ENCODE measurements at places on chromosomes 12 and 14. TPM values are rescaled to one million over a fixed set of nuclear protein-coding genes. Genes with fewer than 3 reads are reported as not detected.

The IRF2BPL gene
- total RNA-seq, result 52.1 TPM

The LHX5 gene
- not detected for total RNA-seq

The FAM181A gene
- total RNA-seq, result not detected

The CCDC177 gene
- not detected for total RNA-seq

The SRRM4 gene
- total RNA-seq, result not detected

The ERP27 gene
- 79.1 TPM for total RNA-seq

The LBHD2 gene
- not detected for total RNA-seq

The RNASE7 gene
- total RNA-seq, result 1.0 TPM

The KRT75 gene
- total RNA-seq, result not detected

- H3K4me1 ChIP-seq, result peaks cover 100% of the 10 kb centered on the region
- no peak overlapping the region for H3K4me3 ChIP-seq
- peak overlapping the region; percentile 87 for H3K27ac ChIP-seq
- H3K27me3 ChIP-seq, result no peaks in the 10 kb centered on the region
- no peaks in the 10 kb centered on the region for H3K36me3 ChIP-seq
Measured at GRCh38 chr14:75454963-75455546, 27.2 kb downstream of the JDP2 start.

GRCh38 chr12:121400332-121401139 is 618 bp downstream of the RNF34 start:
- peak; percentile 48 for DNase-seq
- H3K36me3 ChIP-seq, result no peaks in the 10 kb centered on the region
- peaks cover 33% of the 10 kb centered on the region for H3K4me1 ChIP-seq
- H3K27ac ChIP-seq, result peak overlapping the region; percentile 89
- H3K27me3 ChIP-seq, result no peaks in the 10 kb centered on the region

GRCh38 chr12:106025129-106025528 is 113.6 kb downstream of the NUAK1 start:
- no peaks in the 10 kb centered on the region for H3K27me3 ChIP-seq
- DNase-seq, result no peak
- H3K4me1 ChIP-seq, result peaks cover 10% of the 10 kb centered on the region

DNA sequence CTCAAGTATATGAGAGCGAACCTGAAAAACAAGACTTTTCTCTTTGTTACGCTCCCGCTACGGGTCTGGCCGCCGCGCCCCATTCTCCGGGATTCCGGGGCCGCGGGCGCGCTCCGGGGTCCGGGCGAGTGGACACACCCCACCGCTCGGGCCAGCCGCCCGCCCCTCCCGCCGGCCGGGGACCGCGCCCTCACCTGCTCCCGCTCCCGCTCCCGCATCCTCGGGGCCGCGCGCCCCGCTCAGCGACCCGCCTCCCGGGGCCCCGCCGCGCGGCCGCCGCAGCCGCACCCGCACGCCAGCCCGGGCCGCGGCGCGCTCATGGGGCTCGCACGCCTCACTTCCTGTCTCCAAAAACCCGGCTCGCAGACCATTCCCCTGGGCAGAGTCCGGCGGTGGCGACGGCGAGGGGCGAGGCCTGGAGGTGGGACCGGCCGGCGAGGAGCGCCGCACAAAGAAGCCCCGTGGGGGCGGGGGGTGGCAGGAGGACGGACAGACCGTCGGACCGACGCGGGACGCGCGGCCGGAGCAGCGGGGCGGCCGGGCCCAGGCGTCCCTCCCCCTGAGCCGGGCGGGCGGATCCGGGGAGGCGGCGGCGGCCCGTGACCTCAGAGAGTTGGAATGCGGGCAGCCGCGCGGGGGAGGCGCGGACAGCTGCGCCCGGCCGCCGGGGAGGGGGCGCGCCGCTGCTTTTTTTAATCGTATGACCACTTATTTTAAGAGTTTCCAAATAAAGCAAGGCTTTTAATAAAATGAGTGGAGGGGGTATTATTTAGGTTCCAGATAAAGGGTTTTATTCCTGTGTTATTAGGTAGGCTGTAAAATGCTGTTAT is at the start of gene PTPN21:
TSS of gene PTPN21 (minus strand) at position 551 of the 830 bp plus-strand sequence. CDS start 4,590 bp downstream, outside the sequence.
- H3K36me3 ChIP-seq, result no peaks in the 10 kb centered on the region
- peak within 1 kb of the TSS; percentile 58 for H3K4me3 ChIP-seq
- peaks cover 29% of the 10 kb centered on the region for H3K4me1 ChIP-seq
- peak; percentile 77 for DNase-seq

DNA sequence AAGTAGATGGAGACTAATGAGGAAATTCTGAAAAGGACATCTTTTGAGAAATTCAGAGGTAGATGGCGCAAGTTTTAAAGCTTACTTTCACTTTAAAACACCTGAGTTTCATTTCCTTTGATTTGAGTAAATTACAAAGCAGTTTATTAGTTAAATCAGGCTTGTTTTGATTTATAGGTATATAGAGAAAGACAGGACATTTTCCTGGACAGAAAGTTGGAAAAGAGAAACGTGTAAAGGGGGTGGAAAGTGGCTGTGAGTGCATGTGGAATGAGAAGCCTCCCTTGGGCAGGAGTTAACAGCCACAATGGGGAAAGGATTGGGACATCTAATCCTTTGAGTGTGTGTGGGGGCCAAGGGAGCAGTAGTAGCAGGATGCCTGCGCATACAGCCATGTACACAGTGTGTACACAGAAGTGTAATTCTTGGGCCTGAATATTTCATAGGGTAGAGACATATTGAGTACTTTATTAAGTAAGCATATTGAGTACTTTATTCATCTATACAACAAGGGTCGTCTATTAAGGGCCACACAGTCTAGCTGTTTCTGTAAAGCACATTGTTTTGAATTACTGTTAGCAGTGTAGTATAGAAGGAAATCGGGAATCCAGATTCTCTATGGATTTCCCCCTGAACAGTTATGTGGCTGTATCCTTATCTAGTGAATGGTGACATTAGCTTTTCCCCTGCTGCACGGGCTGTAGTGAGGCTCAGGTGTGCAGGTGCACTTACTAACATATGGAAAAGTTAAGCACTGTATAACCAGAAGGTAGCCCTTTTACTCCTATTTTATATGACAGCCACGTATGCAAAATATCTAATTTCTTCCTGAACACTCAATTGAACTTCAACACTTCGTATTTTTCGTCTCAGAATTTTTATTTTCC is 19.1 kb downstream of the MARK3 start:
- no peak for DNase-seq
- no peak overlapping the region for H3K4me3 ChIP-seq
- peak overlapping the region; percentile 78 for H3K27ac ChIP-seq

GRCh38 chr12:26884765-26885576 is 52.0 kb upstream of the ITPR2 start:
- DNase-seq, result peak; percentile 91
- H3K4me1 ChIP-seq, result peaks cover 7% of the 10 kb centered on the region
- no peak overlapping the region for H3K27ac ChIP-seq

DNA sequence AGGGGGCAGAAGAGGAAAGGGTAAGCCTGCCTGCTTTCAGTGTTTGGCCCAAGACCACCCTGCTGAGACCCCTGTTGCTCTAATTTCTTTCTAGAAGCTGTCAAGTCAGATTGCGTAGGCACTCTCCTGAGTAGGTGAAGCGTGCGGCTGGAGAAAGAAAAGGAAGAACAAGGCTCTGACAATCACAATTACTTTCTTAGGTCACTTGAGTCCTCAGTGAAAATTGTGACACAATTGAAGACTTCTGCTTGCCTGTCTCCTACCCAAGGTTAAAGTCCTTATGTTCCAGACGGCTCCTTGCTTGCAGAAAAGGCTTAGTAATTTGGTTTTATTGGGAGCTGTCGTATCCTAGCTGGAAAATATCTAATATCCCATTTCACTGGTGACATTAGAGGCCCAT is 721 bp upstream of the CTSG start:
- H3K4me3 ChIP-seq, result no peak overlapping the region
- no peaks in the 10 kb centered on the region for H3K36me3 ChIP-seq
- no peaks in the 10 kb centered on the region for H3K4me1 ChIP-seq
- H3K27me3 ChIP-seq, result no peaks in the 10 kb centered on the region

GRCh38 chr12:12898911-12899511 is 7.6 kb downstream of the GPRC5A start:
- no peaks in the 10 kb centered on the region for H3K36me3 ChIP-seq
- H3K27ac ChIP-seq, result no peak overlapping the region
- H3K27me3 ChIP-seq, result no peaks in the 10 kb centered on the region
- H3K4me3 ChIP-seq, result no peak overlapping the region
- DNase-seq, result no peak

GRCh38 chr12:24719293-24719721 is 229.6 kb downstream of the BCAT1 start:
- no peak for DNase-seq
- H3K27me3 ChIP-seq, result no peaks in the 10 kb centered on the region
- no peak overlapping the region for H3K4me3 ChIP-seq
- no peaks in the 10 kb centered on the region for H3K36me3 ChIP-seq

- no peak overlapping the region for H3K27ac ChIP-seq
- H3K27me3 ChIP-seq, result no peaks in the 10 kb centered on the region
- H3K4me1 ChIP-seq, result no peaks in the 10 kb centered on the region
- H3K4me3 ChIP-seq, result no peak overlapping the region
- no peaks in the 10 kb centered on the region for H3K36me3 ChIP-seq
- DNase-seq, result no peak
Measured at GRCh38 chr14:32375663-32376062, 46.6 kb downstream of the AKAP6 start.

GRCh38 chr14:58769011-58769643 is 131.4 kb downstream of the DACT1 start:
- no peaks in the 10 kb centered on the region for H3K36me3 ChIP-seq
- no peak overlapping the region for H3K27ac ChIP-seq

DNA sequence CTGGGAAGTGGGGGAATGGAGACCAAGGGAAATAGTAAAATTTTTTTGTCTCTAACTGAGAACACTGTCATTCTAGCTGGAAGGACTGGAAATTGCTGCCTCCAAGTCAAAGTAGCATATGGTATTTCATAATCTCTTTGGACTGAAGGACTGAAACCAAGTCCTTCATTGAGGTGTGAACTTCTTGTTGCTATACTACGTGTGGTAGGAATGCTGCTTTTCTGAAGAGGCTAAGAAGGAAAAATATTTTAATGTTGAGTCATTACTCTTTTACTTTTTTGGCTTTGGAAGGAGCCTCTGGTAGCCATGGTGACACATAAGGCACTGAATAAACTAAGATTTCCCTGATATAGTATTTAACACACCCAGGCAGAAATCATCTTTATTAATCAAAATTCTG is 465.4 kb downstream of the NPAS3 start:
- H3K27me3 ChIP-seq, result no peaks in the 10 kb centered on the region
- no peaks in the 10 kb centered on the region for H3K36me3 ChIP-seq
- no peak overlapping the region for H3K27ac ChIP-seq
- no peaks in the 10 kb centered on the region for H3K4me1 ChIP-seq

GRCh38 chr12:53107122-53107521 is 3.8 kb downstream of the SOAT2 start:
- no peak overlapping the region for H3K27ac ChIP-seq
- DNase-seq, result no peak
- no peaks in the 10 kb centered on the region for H3K36me3 ChIP-seq
- no peaks in the 10 kb centered on the region for H3K27me3 ChIP-seq
- peaks cover 16% of the 10 kb centered on the region for H3K4me1 ChIP-seq

DNA sequence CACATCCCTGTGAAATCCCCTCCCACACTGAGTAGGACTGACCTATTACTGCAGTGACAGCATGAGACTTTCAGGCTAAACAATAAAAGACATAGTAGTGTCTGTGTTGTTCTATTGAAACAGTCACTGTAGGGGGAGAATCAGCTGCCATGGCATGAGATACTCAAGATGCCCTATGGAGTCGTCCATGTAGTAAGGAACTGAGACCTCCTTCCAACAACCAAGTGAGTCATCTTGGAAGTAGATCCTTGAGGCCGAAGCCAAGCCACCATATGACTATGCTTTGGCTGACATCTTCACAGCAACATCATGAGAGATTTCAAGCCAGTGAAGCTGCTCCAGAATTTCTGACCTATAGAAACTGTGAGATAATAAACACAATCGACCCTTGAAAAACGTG is 12.1 kb upstream of the LRP6 start:
- DNase-seq, result no peak
- no peaks in the 10 kb centered on the region for H3K36me3 ChIP-seq
- no peak overlapping the region for H3K27ac ChIP-seq
- H3K4me3 ChIP-seq, result no peak overlapping the region

DNA sequence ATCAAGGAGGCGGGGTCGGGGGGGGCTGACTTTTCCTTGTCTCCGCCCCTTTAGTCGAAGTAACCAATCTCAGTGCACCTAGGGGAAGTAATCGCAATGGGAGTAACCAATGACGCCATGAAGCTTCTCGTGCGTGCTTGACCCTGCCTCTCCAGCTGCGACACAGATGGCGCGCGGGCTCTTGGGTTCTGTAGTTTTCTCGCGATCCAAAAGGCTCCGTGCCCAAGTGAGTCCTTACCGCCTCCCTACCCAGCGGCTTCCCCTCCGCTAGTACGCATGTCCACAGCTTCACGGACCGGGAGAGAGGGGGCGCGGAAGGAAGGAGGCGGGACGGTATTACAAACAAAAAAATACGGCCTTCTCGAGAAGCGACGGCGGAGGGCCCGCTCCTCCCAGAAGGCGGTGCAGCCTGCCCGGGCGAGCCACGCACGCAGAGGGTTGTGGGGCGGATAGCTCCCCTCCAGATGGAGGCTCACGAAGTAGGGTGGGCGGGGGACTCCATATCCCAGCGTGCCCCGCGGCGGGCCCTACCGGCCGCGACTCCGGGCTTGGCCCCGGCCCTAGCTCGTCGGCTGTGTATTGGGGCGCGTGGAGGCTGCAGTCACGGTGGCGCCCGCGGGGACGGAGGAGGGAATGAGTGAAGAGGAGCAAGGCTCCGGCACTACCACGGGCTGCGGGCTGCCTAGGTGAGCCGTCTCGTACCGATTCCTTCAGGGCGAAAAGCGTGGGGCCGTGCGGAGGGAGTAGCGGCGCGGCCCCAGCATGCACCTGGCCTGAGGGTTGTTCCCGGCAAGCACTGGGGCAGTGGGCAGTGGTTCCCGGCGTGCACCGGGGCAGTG is at the start of gene TARBP2:
TSS of gene TARBP2 (plus strand) at position 508 of the 839 bp plus-strand sequence. CDS start at position 634, 126 bp downstream.
- H3K36me3 ChIP-seq, result no peaks in the 10 kb centered on the region
- peak; percentile 98 for DNase-seq
- H3K4me1 ChIP-seq, result peaks cover 43% of the 10 kb centered on the region

- H3K4me3 ChIP-seq, result no peak overlapping the region
- no peaks in the 10 kb centered on the region for H3K27me3 ChIP-seq
- H3K27ac ChIP-seq, result no peak overlapping the region
- peaks cover 64% of the 10 kb centered on the region for H3K36me3 ChIP-seq
Measured at GRCh38 chr14:20377171-20377570, 33.7 kb downstream of the PARP2 start.

DNA sequence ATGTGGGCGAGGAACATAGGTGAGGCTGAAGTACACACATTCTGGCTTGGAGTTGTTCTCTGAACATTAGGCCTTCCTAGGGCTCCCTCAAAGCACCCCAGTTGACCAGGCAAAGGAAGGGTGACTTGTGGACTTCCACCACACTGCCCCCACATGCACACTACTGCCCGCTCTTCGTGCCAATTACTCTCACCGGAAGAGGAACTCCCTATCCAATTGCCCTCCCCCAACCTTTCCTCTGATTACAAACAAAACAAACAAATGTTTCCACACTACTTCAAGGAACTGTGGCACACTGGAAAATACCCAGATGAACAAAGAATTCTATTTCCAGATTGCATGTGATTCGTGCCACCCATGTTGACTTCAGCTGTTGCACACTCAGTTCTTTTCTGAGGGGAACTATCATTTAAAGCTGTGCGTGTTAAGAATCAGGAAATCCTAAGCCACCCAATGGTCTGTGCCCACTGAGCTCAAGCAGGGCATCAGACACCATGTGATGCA is 139.3 kb downstream of the SSPN start:
- no peak overlapping the region for H3K27ac ChIP-seq
- DNase-seq, result no peak
- no peaks in the 10 kb centered on the region for H3K27me3 ChIP-seq
- no peak overlapping the region for H3K4me3 ChIP-seq
- H3K36me3 ChIP-seq, result no peaks in the 10 kb centered on the region
- no peaks in the 10 kb centered on the region for H3K4me1 ChIP-seq

All from body of pancreas (tissue), 4 donors.